ENCODE measurements at places on chromosomes 3 and 15.

GRCh38 chr15:34239151-34239808 lies 14.5 kb downstream of the EMC4 start:
- DNase-seq = no peak

- DNase-seq = no peak
Observed at GRCh38 chr3:140911822-140912221, 29.8 kb upstream of the SLC25A36 start.

DNA sequence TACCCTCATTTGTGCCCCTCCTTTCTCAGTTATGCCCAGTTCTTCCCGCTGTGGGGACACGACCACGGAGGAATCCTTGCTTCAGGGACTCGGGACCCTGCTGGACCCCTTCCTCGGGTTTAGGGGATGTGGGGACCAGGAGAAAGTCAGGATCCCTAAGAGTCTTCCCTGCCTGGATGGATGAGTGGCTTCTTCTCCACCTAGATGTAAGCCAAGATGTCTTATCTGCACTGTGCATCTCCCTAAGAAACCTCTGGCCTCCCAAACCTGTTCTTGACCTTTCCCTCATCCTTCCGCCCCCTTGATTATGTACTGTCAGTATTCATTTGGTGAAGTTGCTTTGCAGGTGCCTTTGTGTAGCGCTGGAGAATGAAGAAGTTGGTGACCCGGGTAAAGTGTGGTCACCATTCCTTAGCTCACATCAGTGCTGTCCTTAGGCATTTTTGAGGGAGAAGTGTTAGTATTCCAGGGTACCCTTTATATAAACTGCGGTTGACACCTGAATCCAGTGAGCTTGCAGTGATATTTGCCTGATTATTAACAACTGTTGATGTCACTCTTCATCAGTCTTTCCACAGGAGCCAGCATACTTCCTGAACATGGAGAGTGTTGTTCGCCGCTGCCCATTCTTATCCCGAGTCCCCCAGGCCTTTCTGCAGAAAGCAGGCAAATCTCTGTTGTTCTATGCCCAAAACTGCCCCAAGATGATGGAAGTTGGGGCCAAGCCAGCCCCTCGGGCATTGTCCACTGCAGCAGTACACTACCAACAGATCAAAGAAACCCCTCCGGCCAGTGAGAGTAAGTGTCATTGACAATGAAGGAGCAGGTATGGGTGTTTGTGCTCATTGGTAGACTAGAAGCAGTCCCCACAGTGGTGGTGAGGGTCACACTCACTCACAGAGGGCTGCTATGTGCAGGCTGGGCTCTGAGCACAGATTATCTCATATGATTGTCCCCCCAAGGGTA lies 966 bp downstream of the ALAS1 start:
- no peak for DNase-seq

DNA sequence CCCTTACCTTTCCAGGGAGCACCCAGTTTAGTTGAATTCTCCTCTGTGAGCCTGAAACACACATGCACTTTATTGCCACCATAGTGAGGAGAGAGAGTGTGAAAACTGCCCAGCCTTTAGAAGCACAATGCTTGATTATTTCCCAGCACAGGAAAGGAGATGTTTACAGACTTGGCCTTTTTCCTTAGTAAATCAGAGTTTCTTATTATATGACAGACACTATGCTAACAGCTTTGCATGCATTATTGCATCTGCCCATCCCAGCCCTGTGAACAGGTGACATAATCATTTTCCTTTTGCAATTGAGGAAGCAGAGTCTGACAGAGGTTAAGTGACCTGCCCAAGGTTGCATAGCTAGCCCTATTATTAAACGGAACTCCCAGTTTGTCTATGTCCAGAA lies 36.5 kb downstream of the CAPN3 start:
- no peak for DNase-seq

GRCh38 chr15:80308002-80308401 lies 56.0 kb upstream of the CTXND1 start:
- no peak for DNase-seq

- DNase-seq = no peak
Observed at GRCh38 chr15:50238255-50238654, 27.3 kb downstream of the HDC start.

DNA sequence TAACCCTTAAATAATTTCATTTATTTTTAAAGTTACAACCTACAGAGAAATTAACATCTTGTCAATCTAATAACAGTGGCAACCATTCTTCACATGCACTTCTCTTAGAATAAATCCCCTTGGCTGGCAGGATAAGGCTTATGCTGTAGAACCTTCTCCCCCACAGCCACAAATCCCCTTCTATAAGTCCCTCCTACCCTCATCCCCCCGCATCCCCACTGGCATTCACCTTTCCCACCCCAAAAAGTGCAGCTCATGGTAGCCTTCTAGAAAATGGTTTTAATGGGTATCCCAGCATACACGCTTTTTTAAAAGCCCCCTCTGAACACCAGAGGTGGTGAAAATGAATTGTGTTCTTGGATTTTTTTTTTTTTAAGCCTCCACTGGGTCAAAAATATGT lies 49.2 kb downstream of the CAPN7 start:
- DNase-seq = no peak

DNA sequence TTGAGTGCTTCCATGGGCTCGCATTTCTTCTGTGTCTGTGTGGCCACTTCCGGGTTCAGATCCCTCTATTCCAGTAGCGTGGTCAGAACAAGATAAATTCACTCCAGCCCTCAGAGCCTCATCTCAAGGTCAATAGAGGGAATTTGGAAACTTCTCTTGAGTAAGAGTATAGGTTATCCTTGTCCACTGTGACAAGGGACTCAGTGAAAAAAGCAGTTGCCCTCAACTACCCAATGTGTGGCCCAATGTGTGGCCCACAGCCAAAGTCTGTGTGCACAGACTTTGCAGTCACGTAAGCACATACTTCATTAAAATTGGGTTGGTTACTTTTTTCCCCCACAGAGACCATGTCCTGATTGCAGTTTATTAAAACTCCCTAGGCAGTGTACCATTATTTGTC lies 305.6 kb upstream of the SEMA6D start:
- no peak for DNase-seq

DNA sequence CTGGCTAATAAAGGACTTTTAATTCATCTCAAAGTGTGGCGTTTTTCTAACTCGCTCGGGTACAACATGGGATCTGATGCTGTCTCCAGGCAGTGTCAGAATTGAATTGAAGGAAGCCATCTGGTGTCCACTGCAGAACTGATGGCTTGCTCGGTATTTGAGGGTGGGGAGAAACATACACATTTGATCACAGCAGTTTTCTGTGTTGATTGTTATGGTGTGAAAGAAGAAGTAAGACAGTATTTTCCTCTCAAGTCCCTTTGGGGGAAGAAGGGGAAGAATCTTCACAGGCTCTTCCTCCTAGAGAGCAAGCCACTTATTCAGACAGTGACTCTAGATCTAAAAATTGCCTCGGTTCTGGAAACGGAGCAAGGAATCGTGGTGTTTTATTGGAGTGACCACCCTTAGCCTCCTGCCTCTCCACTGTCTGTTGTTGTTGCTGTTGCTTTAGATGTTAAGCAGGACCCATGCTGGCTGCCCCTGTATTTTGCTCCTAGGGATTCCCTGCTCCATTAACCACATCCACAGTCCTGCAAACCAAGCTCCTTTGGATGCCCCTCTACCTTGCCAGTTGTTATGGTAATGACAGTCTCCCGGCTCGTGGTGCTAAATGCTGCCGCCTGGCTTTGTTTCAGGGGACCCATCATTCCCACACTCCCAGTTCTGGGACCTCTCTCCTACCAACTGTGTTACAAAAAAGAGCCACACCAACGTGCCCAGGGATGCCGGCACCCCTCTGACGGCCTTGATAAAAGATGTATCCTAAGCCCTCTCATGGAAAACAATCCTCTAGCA lies 15.3 kb upstream of the MCCC1 start:
- DNase-seq = no peak

- peak; percentile 65 for DNase-seq
Observed at GRCh38 chr3:71495708-71496472, 87.6 kb downstream of the FOXP1 start.

DNA sequence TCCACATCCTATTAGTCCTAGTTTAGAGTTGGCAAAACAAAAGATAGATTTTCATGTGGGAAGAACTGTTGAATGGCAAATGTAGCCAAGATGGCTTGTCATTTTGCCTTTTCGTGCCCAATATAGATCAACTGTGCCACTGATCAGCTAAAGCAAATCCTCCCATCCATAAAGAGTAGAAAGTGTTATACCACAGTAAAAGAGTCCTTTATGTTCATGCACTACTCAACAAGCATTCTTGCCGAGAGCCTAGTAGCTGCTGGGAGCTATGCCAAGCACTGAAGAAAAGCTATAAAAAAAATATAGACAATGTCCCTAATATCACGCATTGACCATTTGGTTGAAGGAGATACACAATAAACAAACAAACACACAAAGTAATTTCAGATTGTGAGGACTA lies 225.2 kb downstream of the KCNMB2 start:
- DNase-seq = no peak

DNA sequence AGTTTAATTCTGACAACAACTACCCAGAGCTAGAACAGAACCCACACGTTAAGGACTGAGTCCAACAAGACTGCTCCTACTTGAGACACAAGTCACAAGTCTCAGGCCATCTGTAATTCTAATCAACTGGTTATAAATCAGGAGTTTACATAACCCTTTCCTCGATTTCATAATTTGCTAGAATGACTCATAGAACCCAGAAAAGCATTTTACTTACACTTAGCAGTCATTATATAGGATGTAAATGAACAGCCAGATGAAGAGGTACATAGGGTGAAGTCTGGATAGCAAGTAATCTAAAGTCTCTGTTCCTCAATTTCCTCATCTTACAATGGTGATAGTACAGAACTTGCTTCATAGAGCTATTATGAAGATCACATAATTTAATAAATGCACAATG lies 1018.2 kb downstream of the DIPK2A start:
- no peak for DNase-seq

DNA sequence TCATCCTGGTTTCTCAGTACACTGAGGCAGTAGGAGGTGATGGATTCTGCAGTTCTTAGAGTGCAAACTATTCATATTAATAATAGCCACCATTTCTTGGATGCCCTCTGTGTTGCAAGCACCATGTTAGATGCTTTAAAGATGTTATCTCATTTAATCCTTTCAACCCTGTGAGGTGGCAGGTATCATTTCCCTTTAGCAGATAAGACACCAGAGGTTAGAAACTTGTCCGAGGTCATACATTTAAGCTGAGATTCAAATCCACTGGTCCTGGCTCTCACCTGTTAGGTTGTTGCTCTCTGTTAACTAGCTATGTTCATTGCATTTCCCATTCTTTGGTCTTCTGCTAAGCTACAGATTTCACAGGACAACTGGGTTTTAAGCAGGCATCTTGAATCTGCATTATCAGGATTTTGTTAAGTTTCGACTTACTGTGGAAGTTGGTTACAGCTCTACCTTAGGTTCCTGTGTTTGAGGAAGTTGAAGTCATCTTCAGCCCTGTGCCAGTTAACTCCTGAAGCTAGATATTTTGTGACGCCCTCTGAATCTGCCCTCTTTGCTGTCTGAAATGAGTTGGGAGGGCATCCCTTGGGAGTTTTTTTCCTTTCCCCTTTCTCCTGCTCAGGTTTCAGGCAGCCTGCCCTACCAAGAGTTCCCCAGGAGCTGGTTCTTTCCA lies 6.4 kb downstream of the PDE8A start:
- DNase-seq = no peak

- DNase-seq = no peak
Observed at GRCh38 chr15:51870774-51871173, 41.3 kb downstream of the TMOD3 start.

- DNase-seq = no peak
Observed at GRCh38 chr3:16102905-16103364, 71.5 kb upstream of the GALNT15 start.

DNA sequence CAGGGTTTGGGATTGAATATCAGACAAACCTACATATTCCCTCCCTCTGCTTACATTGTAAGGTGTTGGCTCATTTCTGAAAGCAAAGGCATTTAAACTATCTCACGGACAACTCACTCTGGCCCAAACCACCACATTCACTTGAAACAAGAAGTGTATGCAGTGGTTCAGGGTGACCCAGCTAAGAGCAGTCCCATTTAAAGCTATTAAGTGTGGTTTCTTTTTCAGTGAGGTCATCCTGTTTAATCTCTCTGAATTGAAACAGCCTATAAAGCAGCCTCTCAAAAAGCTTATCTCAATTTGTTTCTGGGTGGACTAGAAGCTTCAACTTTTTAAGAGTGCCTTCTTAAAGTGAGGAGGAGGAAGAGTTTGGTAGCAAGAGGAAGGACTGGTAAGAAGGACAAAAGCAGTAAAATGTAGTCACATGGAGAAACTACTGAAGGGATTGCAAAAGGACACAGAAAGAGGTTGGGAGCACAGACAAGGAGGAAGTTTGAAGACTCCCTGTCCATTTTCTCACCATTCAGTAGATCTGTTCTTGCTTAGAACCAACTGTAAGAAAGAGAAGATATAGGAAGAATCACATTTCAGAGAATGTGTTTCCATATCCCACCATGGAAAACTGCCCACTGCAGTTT lies 151.6 kb downstream of the TMCO5A start:
- peak; percentile 51 for DNase-seq

DNA sequence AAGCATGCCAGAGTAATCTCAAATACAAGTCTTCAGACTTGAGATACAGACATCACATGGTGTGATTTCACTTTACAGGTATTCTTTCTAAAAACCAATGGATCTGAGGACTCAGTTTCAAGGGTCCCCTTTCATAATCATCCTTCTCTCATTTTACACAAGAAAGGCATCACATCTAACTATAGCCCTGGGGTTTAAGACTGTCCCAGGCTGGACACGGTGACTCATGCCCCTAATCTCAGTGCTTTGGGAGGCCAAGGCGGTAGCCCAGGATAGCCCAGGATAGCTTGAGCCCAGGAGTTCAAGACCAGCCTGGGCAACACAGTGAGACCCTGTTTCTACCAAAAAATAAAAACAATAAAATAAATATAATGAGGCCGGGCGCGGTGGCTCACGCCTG lies 36.4 kb downstream of the UBP1 start:
- DNase-seq = no peak

GRCh38 chr15:91043202-91043874 lies 20.9 kb upstream of the VPS33B start:
- DNase-seq = no peak

GRCh38 chr3:187746442-187747281 lies 1.4 kb upstream of the BCL6 start:
- DNase-seq = no peak

- DNase-seq = no peak
Observed at GRCh38 chr3:152458376-152459117, 189.8 kb downstream of the MBNL1 start.

- peak; percentile 29 for DNase-seq
Observed at GRCh38 chr3:88149101-88149508, 654 bp upstream of the C3orf38 start.

DNA sequence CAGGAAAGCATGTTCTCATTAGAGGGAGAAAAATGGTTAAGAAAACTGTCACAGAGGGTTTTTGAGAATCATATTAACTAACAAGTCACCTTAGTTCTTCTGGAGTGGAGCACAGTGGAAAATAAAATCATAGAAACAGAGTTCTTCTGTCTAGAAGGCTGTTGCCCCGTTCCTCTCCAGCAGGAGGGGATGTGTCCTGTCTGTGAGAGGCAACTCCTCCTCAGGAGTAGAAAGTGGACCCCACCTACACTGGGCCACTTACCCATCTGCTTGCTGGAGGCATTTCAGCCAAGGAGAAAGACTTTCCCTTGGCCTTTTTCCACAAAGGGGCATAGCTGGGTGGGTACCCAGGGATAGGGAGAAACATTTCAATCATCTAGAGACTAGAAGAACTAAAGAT lies 106.6 kb downstream of the SSR3 start:
- DNase-seq = no peak
